A673 (cell line): ENCODE measurements at places on chromosomes 3 and 15. TPM values are rescaled to one million over a fixed set of nuclear protein-coding genes. Genes with fewer than 3 reads are reported as not detected.

BBX gene
- total RNA-seq, result 28.9 and 37.7 TPM in 2 replicates

CLDN18 gene
- total RNA-seq, result not detected in 2 replicates

FAM98B gene
- 45.0 and 50.9 TPM in 2 replicates for total RNA-seq

TRIM71 gene
- total RNA-seq, result 0.30 and 0.39 TPM in 2 replicates

STXBP5L gene
- total RNA-seq, result not detected in 2 replicates

DNA sequence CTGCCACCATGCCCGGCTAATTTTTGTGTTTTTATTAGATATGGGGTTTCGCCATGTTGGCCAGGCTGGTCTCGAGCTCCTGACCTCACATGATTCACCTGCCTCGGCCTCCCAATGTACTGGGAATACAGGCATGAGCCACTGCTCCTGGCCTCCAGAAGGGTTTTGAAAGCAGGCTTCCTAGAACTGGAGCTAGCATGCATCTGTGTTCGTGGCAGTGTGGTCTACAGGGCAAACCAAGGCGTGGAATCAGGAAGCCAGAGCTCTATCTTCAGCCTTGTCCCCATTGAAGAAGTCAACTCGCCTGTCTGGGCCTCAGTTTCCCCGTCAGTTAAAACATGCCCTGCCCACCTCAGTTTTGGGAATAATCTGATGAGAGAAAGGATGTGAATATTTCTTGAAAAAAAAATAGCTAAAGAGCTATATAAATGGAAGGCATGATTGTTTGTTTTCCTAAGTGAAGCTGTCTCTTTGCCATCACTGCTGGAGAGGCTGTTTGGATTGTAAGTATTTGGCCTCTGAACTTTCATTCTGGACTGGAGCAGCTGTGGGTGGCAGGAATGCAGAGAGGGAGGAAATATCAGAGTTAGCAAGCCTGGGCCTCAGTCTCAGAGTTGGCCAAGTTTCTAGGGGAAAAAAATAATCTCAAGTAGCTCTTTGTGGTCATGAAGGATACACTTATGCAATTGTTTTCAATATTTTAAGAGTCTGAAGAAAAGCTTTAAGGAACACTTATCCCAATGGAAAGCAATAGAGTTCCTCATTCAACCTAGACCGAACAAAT is 36.5 kb upstream of the UACA start:
- no peak overlapping the region for H3K4me3 ChIP-seq
- no peaks in the 10 kb centered on the region for H3K27me3 ChIP-seq
- H3K36me3 ChIP-seq, result no peaks in the 10 kb centered on the region
- no peak overlapping the region for H3K27ac ChIP-seq
- no peaks in the 10 kb centered on the region for H3K4me1 ChIP-seq

GRCh38 chr3:24341668-24342067 is 153.0 kb downstream of the THRB start:
- H3K4me1 ChIP-seq, result no peaks in the 10 kb centered on the region
- no peak overlapping the region for H3K4me3 ChIP-seq
- H3K27me3 ChIP-seq, result no peaks in the 10 kb centered on the region
- DNase-seq, result no peak
- no peak overlapping the region for H3K27ac ChIP-seq

GRCh38 chr3:107810171-107811071 is 280.4 kb downstream of the CD47 start:
- H3K4me3 ChIP-seq, result no peak overlapping the region
- no peaks in the 10 kb centered on the region for H3K4me1 ChIP-seq

GRCh38 chr3:178663201-178663934 is 127.1 kb downstream of the KCNMB2 start:
- no peak overlapping the region for H3K4me3 ChIP-seq
- no peaks in the 10 kb centered on the region for H3K4me1 ChIP-seq
- H3K27me3 ChIP-seq, result no peaks in the 10 kb centered on the region

DNA sequence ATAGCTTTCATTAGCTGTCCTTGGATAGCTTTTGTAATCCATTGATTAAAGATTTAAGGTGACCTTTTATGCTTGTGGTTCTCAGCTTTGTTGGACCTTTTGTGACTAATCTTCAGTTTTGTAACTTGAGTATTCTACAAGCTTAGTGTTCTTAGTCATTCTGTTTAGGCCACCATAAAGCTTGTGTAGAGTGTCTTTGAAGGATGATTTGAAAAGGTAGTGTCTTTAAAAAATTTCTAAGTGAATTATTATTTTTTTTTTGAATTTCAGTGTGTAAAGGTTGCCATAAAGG is 7.5 kb downstream of the MORF4L1 start:
- no peaks in the 10 kb centered on the region for H3K27me3 ChIP-seq
- H3K4me3 ChIP-seq, result no peak overlapping the region
- peaks cover 47% of the 10 kb centered on the region for H3K36me3 ChIP-seq
- DNase-seq, result no peak
- peaks cover 42% of the 10 kb centered on the region for H3K4me1 ChIP-seq

DNA sequence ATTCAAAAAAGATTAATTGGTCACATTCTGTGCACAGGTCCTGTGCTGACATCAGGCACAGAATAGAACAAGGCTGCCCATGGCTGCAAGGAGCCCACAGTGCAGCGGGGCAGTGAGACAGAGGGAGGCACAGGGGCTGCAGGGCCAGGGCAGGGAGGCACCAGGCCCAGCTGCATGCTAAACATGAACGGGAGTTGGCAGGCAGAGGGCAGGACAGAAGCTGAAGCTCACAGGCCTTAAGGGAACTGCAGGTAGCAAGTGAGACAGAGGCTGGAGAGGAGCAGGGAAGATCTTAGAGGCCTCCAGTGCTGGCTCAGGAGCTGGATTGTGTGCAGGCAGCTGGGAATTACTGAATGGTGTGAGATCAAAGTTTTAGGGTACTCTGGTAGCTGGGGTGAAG is 26.2 kb downstream of the IDH3A start:
- no peak for DNase-seq
- no peak overlapping the region for H3K4me3 ChIP-seq
- H3K27ac ChIP-seq, result no peak overlapping the region
- no peaks in the 10 kb centered on the region for H3K27me3 ChIP-seq
- H3K4me1 ChIP-seq, result no peaks in the 10 kb centered on the region

DNA sequence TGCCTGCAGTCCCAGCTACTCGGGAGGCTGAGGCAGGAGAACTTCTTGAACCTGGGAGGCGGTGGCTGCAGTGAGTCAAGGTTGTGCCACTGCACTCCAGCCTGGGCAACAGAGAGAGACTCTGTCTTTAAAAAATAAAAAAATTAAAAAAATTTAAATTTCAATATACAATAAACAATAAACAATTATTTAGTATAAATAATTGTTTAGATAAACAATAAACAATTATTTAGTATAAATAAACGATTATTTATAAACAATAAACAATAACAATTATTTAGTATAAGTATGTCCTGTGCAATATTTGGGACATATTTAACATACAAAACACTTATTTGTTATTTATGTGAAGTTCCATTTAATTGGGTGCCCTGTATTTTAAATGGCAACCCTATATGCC is 119.6 kb downstream of the XXYLT1 start:
- no peak overlapping the region for H3K4me3 ChIP-seq
- H3K27ac ChIP-seq, result peak overlapping the region; percentile 86
- peaks cover 5% of the 10 kb centered on the region for H3K36me3 ChIP-seq
- peaks cover 81% of the 10 kb centered on the region for H3K4me1 ChIP-seq
- H3K27me3 ChIP-seq, result no peaks in the 10 kb centered on the region
- no peak for DNase-seq

GRCh38 chr3:142866841-142867631 is 21.8 kb downstream of the PCOLCE2 start:
- no peaks in the 10 kb centered on the region for H3K36me3 ChIP-seq
- H3K4me1 ChIP-seq, result no peaks in the 10 kb centered on the region
- DNase-seq, result peak; percentile 19
- H3K27ac ChIP-seq, result no peak overlapping the region
- H3K27me3 ChIP-seq, result no peaks in the 10 kb centered on the region
- no peak overlapping the region for H3K4me3 ChIP-seq

DNA sequence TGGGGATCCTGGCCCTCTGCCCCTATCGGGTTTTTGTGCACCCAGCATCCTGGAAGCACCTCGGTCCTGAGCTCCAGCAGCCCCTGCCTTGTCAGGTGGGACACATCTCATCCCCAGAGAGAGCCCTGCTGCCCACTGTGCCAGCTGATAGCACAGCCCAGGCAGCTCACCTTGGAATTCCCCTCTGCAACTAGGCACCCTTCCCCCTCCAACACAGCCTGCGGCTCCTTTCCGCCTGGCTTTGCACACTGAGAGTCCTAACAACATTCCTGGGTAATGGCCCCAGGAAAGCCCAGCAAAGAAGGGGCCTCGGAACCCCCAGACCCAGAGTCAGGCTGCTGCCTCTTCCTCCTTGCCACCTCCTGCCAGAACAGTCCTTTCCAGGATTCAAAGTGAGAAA is 5.9 kb downstream of the HCN4 start:
- no peak overlapping the region for H3K4me3 ChIP-seq
- no peak overlapping the region for H3K27ac ChIP-seq
- peaks cover 98% of the 10 kb centered on the region for H3K27me3 ChIP-seq
- no peaks in the 10 kb centered on the region for H3K36me3 ChIP-seq
- peaks cover 2% of the 10 kb centered on the region for H3K4me1 ChIP-seq
- DNase-seq, result no peak

DNA sequence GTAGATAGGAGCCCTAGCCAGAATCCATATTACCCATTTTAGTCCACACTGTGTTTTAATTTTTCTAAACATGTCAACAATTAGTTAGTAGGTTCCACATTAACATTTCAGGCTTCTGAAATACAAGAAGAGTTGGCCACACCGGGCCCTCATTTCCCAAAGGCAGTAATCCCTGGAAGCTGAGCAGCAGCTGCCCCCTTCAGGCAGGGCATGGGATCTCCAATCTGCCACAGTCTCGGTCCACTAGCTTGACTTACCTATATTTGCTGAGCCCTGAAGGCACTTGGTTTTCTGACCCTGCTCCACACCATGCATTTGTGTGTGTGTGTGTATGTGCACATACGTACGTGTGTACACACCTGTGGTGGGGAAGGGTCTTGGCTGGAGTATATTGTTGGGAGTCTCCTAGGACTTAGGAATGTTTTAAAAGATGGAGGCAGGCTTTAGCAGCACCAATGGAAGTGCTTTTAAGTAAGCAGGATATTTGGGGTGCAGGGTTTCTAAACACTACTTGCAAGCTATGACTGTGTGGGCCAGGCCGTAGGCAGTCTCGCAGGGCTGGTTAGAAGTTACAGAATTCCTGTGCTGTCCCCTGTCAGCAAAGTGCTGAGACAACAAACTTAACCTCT is 71.2 kb upstream of the SOX14 start:
- no peaks in the 10 kb centered on the region for H3K4me1 ChIP-seq
- peaks cover 10% of the 10 kb centered on the region for H3K27me3 ChIP-seq
- peak; percentile 54 for DNase-seq
- H3K27ac ChIP-seq, result no peak overlapping the region

DNA sequence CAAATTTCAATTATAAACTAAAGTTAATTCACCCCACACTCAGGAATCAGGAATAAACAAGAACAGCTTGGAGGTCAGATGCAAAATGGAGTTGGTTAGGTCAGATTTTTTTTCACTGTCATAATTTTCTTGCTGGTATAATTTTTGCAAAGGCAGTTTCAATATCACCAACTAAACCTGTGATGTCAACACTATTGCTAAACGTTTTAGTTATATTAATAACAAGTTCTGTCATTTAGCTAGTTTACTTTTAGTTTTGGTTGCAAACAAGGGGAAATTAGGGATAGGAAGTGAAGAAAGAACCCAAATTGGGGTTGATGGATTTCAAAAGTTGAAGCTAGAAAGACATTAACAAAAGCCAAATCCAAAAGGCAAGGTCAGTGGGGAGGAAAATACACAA is 4.6 kb upstream of the CPB1 start:
- DNase-seq, result no peak
- no peaks in the 10 kb centered on the region for H3K27me3 ChIP-seq
- no peak overlapping the region for H3K4me3 ChIP-seq
- H3K4me1 ChIP-seq, result no peaks in the 10 kb centered on the region
- H3K36me3 ChIP-seq, result no peaks in the 10 kb centered on the region

DNA sequence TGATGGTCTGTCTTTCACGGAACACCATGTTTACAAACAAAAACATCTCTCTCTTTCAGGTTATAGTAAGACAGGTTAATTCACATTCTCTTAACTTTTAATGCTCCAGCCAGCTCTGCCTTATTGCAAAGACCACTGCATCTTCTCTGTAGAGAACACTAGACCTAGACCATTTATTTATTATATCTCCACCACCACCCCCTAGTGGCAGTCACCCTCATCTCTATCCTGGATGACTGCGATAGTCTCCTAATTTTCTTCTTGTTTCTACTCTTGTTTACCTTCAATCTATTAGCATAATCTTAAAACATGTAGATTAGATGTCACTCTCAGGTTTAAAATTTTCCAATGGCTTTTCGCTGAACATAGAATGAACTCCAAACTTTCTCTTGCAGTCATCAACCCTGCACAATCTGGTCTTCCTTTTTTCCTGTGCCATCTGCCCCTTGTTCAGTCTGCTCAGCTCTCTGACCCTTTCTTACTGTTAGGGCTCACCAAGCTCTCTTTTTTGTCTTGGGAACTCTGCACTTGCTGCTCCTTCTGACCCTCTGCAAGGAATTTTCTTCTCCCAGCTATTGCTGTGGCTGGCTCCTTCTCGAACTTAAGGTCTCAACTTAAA is 155.6 kb downstream of the SQOR start:
- no peak overlapping the region for H3K27ac ChIP-seq
- H3K4me1 ChIP-seq, result no peaks in the 10 kb centered on the region
- DNase-seq, result peak; percentile 49
- H3K36me3 ChIP-seq, result no peaks in the 10 kb centered on the region
- no peak overlapping the region for H3K4me3 ChIP-seq

DNA sequence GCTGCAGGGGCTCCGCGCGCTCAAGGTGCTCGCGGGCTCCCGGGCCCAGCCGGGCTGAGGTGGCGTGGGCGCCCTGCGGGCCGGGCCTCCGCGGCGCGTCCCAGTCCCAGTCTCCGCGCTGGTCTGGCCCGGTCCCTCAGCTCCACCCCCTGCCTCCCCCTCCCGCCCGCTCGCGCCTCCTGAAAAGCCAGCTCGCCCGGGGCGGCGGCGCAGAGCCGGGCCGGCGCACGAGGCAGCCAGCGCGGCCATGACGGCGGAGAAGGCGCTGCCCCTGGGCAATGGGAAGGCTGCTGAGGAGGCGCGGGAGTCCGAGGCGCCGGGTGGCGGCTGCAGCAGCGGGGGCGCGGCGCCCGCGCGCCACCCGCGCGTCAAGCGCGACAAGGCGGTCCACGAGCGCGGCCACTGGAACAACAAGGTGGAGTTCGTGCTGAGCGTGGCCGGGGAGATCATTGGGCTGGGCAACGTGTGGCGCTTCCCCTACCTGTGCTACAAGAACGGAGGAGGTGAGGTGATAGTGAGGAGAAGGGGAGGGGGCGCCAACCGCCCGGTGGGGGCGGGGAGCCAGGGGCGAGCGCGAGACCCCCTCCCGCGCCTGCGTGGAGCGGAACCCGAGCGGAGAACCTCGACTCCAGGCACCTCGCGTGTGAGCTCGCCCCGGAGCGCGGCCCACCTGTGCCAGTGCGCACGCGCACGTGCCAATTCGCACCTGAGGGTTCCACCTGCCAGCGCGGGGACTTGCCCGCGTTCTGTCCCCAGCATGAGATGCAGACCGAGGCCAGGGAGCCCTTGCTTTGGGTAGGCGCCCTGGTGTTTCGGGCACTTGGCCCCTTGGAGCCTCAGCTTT is at the start of gene SLC6A11:
Gene SLC6A11 (plus strand): TSS at position 210 of the 844 bp plus-strand sequence. CDS start 38 bp downstream, at position 248.
- DNase-seq, result no peak
- H3K4me3 ChIP-seq, result no peak within 1 kb of the TSS
- no peak within 1 kb of the TSS for H3K27ac ChIP-seq
- no peaks in the 10 kb centered on the region for H3K36me3 ChIP-seq
